ENCODE measurements at places on chromosomes 12 and 14.
A peak's percentile ranks its signal among the peaks of the same experiment; 100 is the strongest.

DNA sequence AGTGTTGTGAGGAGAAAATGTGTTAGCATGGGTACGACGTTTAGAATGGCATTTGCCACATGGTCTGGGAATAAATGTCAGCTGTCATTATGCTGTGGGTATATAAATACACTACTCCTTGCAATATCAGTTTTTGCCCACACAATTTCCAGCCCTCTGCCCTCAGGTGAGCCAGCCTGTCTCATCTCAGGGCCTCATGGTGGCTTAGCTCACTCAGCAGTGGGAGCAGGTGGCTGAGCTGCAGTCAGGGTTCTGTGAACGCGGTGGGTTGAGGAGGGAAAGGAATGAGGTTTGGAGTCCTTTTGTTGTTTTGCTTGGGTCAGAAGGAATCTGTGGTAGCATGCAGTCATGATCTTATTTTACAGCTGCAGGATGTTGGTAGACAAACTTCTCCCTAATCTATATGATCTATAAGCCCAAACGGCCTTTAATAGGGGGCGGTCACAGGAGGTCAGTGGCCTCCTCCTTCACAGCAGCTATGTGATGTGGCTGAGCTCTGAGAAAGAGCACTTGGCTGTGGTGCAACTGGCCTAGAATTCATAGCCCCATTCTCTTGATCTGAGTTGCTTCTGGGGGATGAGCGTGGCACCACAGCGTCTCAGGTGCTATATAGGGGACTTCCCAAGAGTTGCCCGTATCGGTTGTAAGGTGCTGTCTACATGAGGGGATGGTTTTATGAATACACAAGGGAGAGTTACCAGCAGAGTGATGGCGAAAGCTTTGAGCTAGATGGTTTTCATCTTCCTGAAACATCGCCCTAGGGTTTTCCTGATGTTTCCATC, 27.8 kb upstream of the KCNA5 start:
- no peak for DNase-seq

DNA sequence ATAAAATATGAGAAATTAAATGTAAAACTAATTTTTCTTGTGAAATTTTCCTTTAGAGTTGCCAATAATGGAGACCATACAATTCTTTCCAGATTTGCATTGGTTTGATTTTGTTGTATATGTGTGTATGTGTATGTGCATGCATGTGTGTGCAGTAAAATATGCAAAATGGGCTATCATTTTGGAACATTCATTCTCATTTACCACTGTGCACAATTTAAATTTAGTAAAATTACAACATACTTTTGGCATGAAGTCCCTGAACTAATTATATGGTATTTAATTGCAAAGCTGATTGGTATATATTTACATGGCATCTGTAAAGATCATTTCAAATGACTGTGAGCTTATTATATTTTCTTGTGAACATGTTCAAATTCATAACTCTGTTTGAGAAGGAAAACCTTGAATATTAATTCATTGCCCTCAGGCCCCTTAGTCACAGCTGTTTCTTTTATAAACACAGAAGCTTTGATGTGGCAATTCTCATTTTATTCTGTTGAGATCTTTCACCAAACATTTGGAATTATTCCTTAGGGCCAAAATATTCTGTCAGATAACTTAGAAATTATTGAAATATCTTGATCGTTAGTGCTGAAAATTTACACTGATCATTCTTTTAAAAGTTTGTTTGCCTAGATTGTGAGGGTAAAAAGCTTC, 17.6 kb downstream of the KERA start:
- no peak for DNase-seq

- DNase-seq: no peak
These were observed 75.8 kb upstream of the GALNT9 start for GRCh38 chr12:132404951-132405741.

GRCh38 chr12:95131589-95132340, 58.3 kb upstream of the NR2C1 start:
- DNase-seq: no peak

DNA sequence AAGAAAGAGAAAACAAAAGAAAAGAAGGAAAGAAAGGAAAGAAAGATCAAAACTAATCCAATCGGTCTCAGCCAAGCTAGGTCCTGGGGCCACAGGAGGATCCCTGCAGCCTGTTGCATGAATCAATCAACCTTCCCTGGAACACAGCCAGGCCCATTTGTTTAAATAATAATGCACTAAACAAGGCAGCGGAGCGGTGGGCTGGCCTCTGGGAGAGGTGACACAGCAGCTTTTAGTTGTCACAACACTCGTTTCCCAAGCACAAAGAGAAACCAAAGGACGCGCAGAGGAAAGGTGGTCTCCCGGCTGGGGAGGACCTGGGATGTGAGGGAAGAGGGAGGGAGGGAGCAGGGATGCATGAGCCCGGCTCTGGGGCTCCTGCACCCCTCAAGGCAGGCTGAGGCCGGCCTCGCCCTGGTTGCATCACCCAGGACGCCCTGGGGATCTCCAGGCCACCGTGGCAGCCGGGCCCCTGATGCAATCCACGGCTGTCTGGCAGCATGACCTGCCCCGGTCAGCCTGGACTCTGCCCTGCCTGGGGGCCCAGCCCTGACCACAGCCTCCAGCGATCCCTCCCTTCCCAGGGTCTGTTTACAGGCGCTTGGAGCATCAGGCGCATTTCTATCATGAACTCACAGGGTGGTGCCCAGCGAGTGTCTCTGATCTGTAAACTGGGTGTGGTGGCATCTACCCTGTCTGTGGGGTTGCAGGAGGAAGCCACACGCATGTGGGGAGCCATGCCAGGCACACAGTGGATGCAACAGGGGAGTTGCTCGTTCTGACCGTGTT, 32.5 kb downstream of the MMP17 start:
- peak; percentile 78 for DNase-seq

GRCh38 chr14:103488960-103489359, 33.7 kb downstream of the CKB start:
- no peak for DNase-seq

DNA sequence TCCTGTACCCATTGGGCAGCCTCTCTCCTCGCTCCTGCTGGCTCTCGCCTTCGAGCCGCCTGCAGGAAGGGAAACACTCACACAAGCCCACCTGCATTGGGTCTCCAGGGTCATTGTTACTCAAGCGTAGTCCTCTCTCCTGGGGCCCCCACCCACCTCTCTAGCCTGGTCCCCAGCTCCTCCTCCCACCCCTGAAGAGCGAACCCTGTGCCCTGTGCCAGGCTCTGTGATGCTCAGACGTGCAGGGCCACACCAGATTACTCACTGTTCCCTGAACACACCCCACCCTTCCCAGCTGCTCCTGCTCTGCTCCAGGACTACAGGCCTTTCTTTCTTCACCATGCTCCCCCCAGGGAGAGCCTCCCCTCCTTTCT, 88.1 kb downstream of the NINJ2 start:
- DNase-seq: no peak

DNA sequence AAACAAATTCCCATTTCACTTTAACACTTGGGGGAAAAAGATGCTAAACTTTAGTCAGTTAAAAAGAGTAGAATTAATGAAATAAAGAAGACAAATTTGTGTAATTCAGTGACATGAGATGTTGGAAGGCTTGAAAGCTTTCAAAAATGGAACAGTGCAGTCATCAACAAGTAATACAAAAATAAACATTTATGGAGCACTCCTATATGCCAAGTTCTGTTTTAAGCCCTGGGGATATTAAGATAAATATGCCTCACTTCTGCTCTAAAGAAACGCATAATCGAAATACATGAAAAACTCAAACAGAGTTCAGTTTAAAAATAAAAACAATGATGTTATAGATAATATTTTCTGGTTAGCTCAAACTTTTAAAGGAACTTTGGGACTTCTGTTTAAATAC, 93.0 kb downstream of the KCNH5 start:
- no peak for DNase-seq

DNA sequence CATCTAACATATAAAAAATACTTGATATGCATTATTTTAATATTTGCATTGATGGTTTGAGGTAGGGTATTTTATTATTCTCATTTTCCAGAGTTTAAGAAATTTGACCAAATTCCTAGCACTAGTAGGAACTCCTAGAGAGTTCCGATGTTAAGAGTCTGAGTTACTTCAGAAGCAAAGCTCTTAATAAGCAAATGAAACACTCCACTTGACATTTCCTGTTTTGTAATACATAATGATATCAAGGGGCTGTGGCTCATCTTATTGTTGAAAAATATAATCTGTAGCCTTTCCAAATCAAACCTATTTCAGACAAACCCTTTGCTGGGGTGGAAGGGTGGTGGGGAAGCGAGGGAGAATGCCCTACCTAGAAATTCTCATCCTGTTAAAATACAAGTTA, 355.5 kb downstream of the DIO2 start:
- no peak for DNase-seq

GRCh38 chr12:7693793-7694192, 1.8 kb downstream of the GDF3 start:
- DNase-seq: no peak

- DNase-seq: peak; percentile 25
These were observed 53.6 kb downstream of the AKAP6 start for GRCh38 chr14:32382704-32383103.

- DNase-seq: peak; percentile 73
These were observed 597 bp upstream of the GLTP start for GRCh38 chr12:109880938-109881337.

DNA sequence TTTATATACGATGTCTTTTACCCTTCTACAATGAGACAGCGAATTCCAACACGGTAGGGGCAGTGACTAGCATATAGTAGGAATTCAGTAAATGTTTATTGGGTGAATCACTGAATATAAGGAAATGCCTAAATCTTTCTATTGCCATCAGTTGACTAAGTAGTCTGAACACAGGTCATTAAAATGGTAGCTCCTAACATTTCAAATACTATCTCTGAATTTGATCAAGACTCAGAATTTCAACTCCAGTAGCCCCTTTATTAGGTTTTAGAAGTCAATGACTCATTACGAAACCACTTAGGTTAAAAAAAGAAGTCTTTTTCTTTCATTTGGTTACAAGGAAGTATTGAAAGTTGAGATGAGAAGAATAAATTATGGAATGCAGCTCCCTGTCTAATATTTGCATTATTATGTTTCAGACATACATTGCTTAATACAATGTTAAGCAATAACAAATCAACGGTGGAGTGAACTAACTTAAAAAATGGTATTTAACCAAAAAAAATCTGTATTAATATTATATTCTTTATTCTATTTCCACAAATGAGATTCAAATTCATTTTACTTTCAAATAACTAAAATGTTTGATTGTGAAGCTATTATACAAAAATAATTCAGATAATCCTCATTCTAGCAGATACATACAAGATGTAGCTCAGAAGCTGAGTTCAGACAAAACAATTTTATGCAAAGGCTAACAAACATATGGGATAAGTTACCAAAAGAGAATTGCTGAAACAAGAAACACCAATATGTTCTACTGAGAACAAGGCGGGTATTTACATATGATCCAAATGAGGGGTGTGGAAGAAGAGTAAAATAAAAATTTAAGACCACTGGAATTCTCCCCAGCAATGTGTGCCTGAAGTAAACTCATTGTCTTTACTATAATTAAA, 302.7 kb downstream of the CEP128 start:
- DNase-seq: peak; percentile 67

DNA sequence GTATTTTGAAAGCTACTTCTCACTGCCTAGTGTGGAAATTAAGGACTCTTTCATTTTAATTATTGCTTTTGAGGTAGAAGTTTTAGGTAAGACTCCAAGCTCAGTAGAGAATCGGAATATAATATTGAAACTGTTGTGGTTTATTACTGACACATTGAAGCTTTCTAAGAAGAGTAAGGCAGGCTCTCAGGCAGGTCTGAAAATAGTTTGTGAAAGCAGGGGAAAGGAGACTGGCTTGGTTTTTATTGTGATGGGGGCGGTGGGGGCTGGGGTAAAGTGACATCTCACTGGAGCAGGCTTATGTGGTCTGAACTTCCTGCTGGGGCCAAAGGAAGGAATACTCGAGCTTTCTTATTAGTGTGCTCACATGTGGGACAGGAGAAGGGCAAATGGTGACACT, 79.5 kb downstream of the OTOGL start:
- no peak for DNase-seq

DNA sequence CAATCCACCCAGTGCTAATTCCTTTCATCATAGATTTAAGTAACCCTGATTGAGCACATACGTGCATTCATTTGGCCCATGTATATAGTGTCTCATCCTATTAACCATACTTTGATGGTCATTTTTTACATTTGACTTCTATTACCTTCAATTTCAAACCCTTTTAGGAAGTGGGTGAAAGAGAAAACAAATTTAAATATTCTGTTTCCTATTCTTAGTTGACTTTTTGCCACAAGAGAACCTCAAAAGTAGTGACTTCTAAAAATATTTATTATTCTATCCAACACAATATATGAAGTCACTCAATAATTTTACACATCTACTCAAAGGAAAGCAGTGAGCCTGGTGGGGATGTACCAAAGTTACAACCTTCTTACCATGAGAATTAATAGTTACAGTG, 164.9 kb downstream of the CEP128 start:
- DNase-seq: no peak

- DNase-seq: peak; percentile 31
These were observed 583.6 kb downstream of the GALC start for GRCh38 chr14:87409393-87409792.

GRCh38 chr12:6165395-6165794, 34.8 kb upstream of the CD9 start:
- no peak for DNase-seq

DNA sequence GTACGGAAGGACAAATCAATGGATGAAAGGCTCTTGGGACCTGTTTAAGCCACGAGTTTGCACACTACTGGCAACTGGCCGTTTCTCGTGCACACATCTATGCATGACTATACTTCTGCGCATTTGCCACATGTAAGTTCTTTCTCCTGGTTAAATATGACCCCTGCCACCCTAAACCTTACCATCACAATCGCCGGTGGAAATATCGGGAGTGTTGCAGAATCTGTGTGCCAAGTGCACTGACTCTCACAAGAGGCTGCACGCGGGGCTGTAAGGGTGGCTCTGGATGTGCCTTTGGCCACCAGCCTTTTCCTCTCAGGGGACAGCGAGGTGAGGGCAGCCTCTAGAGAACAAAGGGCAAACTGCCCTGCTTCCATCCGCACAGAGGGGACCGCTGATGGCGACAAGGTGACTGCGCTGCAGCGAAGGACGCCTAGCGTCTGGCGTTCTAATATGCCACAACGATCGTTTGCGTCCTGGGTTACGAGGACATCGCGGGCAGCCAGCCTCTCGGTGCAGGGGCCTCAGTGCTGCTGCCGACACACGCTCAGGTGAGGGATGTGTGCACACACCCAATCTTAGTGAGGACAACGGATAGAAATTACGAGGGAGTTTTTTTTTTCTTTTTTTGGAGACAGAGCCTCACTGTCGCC, 232.2 kb downstream of the PCNX1 start:
- DNase-seq: no peak

GRCh38 chr12:91144053-91144452, 32.8 kb upstream of the LUM start:
- DNase-seq: no peak
